ENCODE measurements at places on chromosomes 2 and 18. TPM values are rescaled to one million over a fixed set of nuclear protein-coding genes. Genes with fewer than 3 reads are reported as not detected.

Gene C2orf66
- not detected for total RNA-seq

Gene NEB
- total RNA-seq, result 140 TPM

Gene CDK15
- total RNA-seq, result 3.1 TPM

Gene CCDC93
- total RNA-seq, result 34.6 TPM

Gene POTEC
- not detected for total RNA-seq

Gene WDFY1
- total RNA-seq, result 51.9 TPM

Gene KCNE4
- total RNA-seq, result 7.4 TPM

Gene CCL20
- total RNA-seq, result 1.0 TPM

Gene RAB17
- 64.8 TPM for total RNA-seq

Gene SP140
- 4.2 TPM for total RNA-seq

Gene IL37
- 0.29 TPM for total RNA-seq

DNA sequence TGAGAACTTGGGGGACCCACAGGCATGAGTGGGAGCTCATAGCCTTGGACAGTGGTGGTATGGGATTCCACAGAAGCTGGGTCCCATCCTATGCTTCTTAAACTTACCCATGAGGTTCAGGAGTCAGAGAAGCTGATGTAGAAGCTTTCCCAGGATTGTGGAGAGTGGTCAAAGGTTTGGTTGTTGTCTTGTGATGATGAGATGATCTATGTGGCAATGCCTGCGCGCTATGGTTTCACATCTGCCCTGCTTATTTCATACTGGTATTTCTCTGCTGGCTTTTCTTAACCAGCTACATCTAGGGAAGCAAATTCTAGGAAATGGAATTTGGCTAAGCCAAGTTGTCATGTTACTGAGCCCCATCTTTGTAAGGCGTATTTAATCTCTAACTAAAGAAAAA is 168.6 kb downstream of the ZNF407 start:
- no peak for DNase-seq

DNA sequence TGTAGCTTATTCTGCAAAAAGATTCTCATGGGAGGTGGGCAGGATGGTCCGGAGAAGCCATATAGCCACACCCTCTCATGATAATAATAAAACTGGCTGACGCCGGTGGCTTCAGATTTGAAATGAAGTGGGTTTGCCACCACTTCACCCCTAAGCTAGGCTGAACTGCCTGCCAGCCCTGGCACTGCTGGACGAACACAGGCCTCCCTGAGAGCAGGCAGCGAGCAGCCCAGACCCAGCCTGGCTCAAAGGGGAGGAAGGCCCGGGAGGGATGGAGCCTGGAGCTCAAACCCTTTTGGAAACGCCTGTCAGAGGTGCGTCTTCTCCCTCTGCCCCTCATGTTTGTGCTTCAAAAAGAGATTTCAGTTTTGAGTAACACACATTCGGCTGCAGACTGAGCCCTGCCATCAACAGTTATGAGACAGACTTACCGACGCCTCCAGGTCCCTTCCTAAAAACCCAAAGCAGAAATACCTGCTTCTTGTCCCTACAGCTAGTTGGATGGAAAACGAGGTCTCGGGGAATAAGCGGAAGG is 71.1 kb upstream of the HPCAL1 start:
- DNase-seq, result no peak

DNA sequence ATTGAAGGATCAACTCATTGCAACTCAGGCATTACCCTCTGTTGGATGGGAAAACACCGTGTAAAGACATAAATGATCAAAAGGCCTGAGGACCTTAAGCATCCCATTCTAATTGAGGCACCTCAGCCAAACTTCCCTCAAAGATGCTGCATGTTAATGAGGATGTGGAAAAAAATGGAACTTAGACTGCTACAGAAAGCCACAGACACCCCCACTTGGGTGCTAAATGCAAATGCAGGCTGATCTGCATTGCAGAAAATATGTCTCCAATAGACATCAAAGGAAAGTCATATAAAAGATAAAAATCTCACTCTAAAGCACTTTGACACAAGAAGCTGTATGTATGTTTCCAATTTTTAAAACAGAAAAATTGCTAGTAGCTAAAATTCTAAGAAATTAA is 504.7 kb downstream of the KCNJ3 start:
- no peak for DNase-seq

GRCh38 chr18:25123438-25124232 is 228.3 kb downstream of the ZNF521 start:
- DNase-seq, result no peak

GRCh38 chr18:23401400-23402347 is 51.4 kb upstream of the RIOK3 start:
- peak; percentile 86 for DNase-seq

GRCh38 chr2:188475945-188476344 is 184.3 kb downstream of the GULP1 start:
- DNase-seq, result no peak

DNA sequence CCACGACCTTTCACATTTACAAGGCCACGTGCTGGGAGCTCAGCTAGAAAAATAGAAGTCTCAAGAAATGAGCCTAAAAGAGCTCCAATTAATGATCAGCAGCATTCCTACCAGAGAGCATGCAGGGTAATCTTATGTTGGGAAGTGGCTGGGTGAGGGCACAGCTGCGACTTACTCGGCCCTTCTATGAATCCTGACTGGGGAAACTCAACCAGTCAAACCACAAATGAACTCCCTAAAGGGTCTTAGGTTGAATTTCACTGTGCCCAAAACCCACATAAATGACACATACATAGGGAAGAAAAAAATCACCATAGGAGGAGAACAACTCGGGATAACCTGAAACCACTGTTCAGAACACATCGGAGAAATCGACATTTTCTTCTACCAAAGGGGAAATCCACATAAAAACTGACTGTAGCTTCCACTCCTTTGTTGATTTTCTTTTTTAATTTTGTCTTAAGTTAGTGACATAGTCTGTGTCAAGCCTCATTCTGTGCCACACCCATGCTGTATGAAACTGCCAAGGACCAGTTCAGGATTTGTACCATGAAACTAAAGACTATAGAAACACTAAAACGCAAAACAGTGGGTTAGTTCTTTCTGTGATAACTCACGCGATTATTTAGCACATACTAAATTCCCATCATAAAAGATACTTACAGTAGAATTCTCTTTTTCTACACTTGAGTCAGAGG is 54.7 kb downstream of the UXS1 start:
- no peak for DNase-seq

DNA sequence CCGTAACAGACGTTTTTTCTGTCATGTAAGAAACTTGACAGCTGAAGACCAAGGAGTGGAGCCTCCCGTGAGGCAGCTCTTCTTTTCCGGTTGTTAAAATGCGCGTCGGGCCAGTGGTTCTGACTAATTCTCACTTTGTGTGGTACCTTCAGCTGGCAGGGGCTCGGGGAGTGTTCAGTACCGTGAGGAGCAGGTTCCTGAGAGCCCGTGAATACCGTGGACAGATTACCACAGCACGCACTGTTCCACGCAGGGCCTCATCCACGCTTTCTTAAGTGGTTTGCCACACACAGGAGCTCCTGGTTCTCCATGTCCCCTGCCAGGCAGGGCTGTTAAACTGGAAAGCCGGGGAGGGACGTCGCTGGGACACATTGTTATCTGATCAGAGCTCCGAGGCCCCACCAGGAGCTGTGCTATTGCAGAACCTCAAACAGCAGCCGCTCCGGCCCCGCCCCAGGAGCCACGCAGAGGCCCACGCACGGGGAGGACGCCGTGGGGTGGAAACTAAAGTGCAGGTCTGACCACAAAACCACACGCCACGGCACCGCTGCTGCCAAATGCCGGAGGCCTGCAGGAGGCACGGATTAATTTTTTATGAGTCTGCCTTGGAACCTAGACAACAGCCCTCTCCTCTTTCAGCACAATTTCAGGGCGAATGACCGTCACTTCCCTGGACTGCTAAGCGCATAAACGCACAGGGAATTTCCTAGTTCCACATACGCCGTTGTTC is 43.3 kb downstream of the NFATC1 start:
- no peak for DNase-seq

DNA sequence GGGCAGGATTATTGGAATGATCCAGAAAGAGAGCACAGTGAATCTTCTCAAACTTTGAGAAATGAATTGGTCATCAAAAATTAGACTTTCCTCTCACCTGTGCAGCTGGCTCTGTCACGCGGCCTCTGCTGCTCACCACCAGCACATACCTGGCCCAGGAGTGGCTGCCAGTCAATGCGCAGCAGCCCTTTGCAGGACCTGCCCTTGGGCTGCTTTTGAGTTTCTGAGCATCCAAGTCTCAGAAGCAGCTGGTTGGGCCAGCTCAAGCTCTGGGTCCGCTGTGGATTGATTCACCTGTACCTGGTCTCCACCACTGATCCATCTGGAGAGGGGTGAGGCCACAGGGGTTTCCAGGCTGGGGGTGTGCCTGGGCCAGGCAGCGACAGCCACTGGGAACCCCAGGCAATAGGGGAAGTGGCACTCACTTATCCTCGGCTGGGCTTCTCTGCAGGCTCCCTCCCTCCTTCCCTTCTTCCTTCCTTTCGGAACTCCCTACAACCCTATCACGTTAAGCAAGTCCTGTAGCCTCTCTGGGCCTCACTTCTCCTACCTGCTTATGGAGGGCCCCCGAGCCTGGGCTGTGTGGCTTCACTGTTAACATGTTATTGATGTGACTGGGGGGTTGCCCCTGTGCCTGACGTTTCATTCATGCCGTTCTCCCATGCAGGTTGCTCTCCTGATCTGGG is 48.1 kb downstream of the SH3BP4 start:
- peak; percentile 72 for DNase-seq

DNA sequence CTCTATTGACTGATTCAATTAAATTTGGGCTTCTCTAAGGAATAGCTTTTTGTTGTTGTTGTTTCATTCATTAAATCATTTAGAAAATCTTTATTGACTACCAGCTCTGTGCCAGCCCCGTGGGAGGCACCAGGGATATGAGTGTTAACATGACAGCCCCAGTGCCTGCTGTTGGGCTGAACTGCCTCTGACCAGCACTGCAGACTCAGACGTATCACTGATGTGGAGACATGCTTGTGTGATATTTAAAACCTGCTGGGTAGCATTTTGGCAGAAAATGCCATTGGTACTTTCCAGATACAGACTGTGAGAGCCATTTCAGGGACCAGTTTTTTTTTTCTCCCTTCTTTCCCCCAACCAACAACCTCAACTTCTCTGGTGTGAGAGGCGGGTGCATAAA is 38.6 kb upstream of the KCNF1 start:
- no peak for DNase-seq

- no peak for DNase-seq
These were observed 14.7 kb downstream of the WNT10A start for GRCh38 chr2:218895326-218895725.

GRCh38 chr18:22813648-22814328 is 119.3 kb upstream of the RBBP8 start:
- no peak for DNase-seq

DNA sequence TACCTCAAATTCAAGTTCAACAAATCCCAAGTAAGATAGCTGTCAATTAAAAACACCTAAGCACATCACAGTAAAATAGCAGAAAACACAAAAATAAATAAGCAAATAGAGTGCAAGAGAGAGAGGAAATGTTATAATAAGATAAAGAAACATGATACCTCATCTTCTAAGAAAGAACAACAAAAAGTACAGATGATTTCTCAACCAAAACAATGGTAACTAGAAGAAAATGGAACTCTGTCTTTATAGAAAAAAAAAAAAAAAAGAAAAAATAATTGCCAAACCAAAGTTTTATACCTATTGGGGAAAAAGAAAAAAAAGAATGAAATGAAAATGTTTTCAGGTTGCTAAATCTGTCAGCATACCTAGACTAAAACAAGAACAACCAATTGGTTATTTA is 1253.5 kb upstream of the CDH2 start:
- no peak for DNase-seq

- no peak for DNase-seq
These were observed 505.7 kb downstream of the CMPK2 start for GRCh38 chr2:6359964-6360363.

DNA sequence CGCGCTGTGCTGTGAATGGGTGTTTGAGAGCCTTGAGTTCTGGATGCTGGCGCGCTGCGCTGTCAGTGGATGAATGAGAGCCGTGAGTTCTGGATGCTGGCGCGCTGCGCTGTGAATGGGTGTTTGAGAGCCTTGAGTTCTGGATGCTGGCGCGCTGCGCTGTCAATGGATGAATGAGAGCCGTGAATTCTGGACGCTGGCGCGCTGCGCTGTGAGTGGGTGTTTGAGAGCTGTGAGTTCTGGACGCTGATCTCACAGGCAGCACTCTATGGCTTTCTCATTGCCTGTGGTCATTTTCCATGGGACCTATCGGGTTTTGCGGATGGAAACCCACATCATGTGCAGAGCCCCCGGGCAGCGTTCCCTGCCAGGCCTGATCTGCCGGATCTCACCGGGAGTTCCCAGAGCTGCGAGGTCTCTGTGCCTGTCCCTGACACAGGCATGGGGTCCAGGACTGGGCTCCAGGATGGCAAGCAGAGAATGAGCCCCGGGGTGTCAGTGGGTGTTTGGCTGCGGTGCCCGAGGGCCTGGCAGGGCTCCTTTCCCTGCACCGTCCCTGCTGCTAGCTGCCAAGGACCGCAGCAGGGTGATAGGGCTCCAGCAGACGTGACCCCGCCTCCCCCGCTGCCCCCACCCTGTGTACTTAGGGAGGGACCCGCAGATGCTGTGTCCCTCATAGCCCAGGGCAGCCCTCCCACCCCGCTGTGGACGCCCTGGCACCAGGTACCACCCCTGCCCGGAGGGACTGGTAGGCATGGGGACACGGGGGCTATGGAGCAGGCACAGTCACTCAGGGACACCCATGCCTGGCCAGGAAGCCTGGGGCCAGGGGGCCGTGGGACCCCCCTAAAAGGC is 9.7 kb downstream of the PDCD1 start:
- DNase-seq, result no peak

DNA sequence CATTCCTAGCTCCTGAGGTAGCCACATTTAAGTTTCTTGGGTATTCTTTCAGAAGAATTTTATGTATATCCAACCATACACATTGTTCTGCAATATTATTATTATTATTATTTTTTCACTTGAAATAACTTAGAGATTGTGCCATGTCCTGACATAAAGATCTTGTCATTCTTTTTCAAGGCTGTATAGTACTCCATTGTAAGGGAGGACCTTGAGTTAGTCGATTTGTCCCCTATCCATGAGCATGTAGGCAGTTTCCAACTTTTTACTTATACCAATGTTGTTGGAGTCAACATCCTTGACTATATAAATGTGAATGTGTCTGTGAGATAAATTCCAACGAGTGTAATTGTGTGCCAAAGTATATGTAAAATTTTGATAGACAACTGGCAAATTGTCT is 891 bp upstream of the EGR4 start:
- DNase-seq, result no peak

- no peak for DNase-seq
These were observed 86.3 kb downstream of the MAIP1 start for GRCh38 chr2:200041639-200042038.

- no peak for DNase-seq
These were observed 12.9 kb upstream of the MRO start for GRCh38 chr18:50832754-50833153.

GRCh38 chr2:128474962-128475361 is 156.3 kb upstream of the HS6ST1 start:
- DNase-seq, result peak; percentile 3

- no peak for DNase-seq
These were observed 397.7 kb upstream of the HNRNPA3 start for GRCh38 chr2:176814740-176815367.

- DNase-seq, result no peak
These were observed 26.0 kb upstream of the MEIS1 start for GRCh38 chr2:66408905-66409304.
